ENCODE measurements at places on chromosomes 7 and 10.

GRCh38 chr7:68394131-68394530 is 1204.1 kb upstream of the AUTS2 start:
- DNase-seq, result no peak

- DNase-seq, result no peak
Measured at GRCh38 chr7:6299774-6300173, 27.4 kb upstream of the CYTH3 start.

- no peak for DNase-seq
Measured at GRCh38 chr7:49631071-49631815, 142.2 kb upstream of the VWC2 start.

- DNase-seq, result no peak
Measured at GRCh38 chr10:103839872-103840739, 15.3 kb downstream of the SH3PXD2A start.

GRCh38 chr10:33314811-33315561 is 19.5 kb downstream of the NRP1 start:
- DNase-seq, result no peak

DNA sequence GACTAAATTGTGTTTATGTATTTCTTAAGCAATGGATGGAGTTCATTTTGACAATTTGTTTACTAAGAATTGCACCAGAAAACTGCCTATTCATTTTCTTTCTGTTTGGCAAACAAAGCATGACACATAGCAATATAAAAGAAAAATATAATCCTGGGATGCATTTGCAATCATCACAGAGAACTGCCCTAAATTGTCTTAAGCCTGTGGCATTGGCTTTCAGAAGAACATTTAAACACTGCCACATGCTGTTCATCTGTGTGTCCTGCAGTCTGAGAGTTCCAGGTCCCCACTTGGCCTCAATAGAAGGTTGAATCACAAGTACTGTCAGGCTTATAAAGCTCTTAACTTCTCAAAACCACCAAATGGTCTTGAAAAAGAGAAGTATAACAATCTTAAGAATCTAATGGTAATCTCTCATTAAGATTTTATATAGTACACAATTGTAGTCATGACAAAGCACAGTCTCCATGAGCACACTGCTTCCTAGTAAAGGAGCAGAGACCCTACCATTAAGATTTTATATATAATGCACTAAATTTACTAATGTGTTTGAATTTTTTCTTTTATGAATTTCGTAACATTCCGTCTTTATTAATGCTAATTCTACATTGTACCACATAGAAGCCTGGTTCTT is 29.9 kb downstream of the RNLS start:
- DNase-seq, result no peak

DNA sequence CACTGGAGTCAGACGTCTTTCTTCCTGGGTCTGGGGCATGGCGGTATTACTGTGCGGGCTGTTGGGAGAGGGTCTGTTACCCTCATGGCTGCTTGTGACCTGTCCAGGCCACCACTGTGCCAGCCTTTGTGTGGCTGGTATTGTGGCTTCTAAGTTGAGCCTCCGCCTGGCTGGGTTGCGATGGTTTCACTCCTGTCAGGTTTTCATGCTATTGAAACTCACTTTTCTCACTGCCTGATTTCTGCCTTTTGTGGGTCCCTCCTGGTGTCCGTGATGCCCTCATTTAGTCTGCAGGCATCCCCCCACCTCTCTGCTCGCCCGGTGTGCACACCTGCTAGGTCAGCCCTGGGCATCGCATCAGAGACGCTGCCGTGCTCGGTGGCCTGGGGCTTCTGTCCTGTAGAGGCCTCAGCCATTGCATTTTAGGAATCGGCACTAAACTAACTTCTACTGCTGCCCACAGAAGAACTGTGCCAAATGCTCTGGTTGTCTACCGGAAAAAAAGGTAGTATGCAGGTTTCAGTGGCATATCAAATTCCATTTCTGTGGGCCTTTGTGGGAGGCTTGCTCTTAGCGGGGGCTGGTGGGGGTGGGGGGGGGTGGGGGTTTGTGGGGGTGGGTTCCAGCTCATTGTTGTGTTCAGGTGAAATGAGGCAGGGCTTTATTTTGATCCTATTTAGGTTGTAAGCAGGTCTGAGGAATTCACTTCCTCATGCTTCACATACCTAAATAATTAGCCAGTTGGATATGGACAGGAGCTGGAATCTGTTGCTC is 64.3 kb downstream of the MGMT start:
- no peak for DNase-seq

DNA sequence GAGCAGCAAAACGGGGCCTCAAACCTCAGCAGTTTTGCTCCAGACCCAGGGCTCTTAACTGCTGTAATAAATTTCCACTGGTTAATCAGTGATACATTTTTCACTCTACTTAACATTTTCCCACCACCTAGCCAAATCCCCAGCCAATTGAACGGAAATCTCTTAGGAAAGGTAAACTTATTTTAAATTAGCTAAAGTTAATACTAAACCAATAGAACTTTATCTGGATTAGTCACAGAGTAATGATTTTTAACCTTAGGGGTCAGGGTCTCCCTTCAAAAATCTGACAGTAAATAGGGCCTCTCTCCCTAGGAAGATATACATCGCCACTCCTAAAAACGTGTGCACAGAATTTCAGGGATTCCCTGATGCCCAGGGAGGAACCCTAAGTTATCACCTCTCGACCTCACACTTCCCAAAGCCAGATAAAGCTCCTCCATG is 87.4 kb upstream of the KMT2E start:
- no peak for DNase-seq

GRCh38 chr10:110059925-110060324 is 52.1 kb downstream of the ADD3 start:
- DNase-seq, result no peak

DNA sequence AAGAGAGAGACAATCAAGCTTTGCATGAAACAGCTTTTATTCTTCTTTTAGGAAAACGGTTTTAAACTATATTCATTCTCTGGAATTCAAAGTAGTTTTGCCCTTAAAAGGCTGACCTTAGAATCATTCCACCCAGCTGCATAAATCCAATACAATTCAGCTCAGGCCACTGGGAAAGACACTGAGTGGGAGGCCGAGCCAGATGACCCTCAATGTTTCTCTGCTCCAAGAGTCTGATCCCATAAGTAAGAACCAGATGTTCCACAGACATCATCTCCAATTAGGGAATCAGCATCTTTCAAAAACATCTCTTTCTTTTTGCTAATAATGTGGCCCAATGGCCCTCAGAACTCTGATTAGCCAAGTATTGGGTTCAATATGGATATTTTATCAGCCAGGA is 26.1 kb downstream of the CREB3L2 start:
- DNase-seq, result no peak

DNA sequence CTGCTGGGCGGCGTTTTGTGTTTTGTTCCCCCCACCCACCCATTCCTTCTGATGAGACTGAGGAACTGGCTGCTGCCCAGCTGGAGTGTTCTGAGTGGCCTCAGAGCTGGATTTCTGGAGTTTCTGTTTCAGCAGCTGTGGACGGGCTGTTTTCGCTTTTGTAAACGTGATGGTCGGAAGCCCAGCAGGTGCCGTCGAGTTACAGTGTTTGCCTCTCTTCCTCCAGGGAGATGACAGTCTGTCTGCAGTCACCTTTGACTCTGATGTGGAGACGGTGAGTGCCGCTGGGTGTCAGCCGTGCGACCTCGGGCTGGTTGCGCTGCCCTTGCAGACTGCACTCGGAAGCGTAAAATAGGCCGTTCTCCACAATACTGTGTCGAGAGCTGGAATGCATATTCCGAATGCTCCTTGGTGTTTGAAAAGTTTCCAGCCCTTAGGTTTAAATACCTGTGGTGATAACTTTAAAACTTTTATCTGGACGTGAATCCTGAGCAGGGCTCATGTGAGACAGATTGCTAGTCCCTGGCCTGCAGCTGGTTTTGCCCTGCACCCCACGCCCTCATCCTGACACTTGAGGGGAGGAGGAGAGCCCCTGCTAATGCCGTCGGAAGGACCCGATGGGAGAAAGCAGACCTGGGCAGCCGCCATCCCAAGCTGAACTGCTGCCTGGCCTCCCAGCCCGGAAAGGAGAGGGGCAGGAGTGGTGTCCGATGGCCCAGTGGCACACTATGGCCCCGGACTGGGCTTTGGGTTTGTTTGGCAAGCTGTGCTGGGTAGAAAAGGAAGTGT is 8.3 kb downstream of the IQCE start:
- no peak for DNase-seq

DNA sequence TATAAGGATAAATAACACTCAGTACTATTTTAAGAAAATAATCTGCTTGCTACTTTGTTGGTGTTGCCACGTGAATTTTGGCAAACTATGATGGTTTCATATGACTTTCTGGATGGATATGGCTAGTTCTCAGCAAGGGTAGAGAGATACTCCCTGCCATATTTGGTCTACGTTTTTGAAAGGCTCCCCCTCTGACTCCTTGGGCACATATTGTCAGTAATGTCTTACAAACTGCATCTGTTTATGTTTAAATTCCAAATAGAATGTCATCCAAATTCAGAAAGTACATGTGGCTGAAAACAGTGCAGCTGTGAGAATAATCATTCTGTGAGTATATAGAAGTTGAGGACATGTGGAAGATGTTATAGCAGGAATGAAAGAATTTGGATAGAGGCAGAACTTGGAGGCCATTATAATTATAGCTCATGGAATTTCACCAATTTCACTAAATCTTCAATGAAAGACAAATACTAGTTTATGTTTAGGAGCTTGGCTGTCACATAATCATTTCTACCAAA is 107.8 kb downstream of the SRI start:
- no peak for DNase-seq

DNA sequence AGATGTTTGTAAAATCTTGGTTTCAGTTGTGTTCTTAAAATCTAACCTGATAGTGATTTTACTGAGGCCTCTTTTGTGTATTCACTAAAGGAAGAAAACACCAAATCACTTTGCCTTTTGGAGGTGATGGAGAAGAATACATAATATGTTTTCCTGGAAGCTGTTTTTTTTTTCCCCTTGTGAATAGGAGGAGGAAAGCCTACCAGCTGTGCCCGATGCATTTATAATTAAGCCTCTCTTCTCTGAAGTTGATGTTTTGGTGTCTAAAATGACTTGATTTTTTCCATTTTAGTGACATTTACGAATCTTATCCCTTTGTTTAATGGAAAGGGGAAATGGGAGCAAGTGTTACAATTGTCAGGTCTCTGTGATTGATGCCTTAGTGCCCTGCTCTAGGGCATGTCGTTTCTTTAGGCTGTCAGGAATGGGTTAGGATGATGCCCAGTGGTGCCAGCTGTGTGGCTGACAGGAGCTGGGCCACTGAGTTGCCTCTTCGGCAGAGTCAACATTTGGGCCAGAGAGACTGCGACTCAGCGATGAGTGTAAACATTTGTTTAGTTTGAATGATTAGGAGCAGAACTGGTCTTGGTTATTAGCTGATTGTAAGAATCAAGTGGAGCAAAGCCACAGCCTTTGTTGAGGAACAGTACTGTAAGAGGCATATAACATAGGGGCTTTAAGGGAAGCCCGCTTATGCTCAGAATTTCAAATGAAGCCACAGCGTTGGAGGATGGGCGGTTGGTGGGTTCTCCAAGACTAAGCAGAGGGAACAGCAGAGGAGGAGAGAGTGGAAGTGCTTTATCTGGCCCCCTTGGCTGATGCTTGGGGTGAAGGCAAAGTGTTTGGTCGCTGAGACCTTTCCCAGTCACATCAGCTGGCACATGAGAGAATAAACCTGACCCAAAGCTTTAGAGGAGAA is 81.6 kb downstream of the CDK14 start:
- no peak for DNase-seq

DNA sequence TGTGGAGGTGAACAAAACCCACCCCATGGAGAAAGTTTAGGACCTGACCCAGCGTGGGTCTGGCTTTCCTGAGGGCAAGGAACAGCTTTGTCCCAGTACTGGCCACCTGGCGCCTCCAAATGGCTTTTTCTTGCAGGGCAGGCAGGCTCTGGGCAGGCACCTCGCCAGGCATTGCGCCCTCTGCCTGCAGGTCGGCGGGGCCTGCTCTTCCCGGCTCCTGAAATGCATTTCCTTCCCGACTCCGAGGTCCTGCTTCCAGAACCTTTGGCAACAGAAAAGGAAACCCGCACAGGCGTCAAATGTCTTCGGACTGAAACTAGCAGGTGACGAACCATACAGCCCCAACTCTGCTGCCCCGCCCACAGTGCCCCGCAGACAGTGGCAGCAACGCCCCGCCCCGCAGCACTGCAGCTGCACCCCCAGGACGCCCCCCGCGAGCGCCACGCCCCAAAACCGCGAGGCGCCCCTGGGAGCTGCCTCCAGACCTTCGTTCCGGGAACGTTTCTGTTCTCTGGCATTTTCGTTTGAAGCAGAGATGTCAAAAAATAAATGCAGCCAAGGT is 65.5 kb downstream of the C10orf143 start:
- DNase-seq, result no peak

GRCh38 chr10:89567576-89568245 is 32.3 kb upstream of the SLC16A12 start:
- no peak for DNase-seq

GRCh38 chr7:11760372-11760771 is 71.6 kb downstream of the THSD7A start:
- no peak for DNase-seq

DNA sequence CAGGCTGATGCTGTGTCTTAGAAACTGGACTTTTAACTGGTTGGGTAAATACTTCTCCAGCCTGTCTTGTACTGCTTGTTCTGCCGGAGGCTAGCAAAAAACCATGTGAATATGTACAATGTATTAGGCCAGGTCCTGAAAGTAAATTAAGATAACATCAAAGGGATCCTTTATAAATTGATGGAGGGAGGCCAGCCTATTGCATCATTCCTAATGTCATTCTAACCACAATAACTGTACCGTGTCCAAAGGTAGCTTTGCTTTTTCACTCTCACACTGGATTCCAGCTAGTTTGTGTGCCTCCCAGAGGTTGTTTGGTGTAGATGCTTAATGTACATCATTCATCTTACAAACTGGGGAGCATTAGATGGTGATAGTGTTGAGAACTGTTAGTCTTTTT is 91.2 kb upstream of the SEM1 start:
- no peak for DNase-seq

- DNase-seq, result peak; percentile 17
Measured at GRCh38 chr10:13349463-13350274, 1.6 kb upstream of the SEPHS1 start.

DNA sequence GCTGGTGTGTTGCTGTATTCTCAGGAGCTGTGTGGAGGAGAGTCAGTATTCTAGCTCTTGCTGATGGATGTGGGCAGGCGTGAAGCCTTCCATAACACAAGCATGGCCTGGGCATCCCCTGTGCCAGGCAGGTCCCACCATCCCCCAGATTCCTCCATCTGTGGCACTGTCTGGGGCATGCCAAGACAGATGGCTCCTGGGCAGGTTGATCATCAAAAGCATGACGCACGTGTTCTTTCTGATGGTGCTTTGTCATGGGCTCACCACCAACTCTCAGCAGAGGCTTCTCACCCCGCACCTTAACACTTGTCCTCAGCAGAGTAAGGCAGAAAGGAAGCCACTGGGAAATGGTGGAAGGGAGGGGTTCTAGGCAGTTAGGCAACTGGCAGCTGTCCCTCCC is 364.3 kb downstream of the PLXNA4 start:
- no peak for DNase-seq

DNA sequence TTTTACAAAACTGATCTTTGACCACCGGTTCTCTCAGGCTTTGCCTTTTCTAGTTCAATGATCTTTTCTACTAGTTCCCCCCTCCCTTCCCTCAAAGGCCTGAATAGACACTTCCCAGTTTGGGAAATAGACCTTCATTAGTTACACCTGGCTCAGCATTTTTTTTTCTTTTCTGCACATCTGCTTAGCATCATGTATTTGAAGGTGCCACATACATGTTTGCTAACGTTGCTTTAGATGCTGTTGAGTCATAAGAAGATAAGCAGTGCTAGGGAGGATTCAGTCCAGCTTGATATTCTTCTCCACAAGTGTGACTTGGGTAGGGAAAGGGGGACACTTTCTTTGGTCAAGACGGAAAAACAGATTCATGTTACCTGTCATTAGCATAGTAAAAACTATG is 78.3 kb downstream of the BICC1 start:
- no peak for DNase-seq
